Heart right ventricle (tissue), 16 donors: ENCODE measurements at places on chromosomes 7 and 10. TPM values are rescaled to one million over a fixed set of nuclear protein-coding genes. Genes with fewer than 3 reads are reported as not detected.

DNA sequence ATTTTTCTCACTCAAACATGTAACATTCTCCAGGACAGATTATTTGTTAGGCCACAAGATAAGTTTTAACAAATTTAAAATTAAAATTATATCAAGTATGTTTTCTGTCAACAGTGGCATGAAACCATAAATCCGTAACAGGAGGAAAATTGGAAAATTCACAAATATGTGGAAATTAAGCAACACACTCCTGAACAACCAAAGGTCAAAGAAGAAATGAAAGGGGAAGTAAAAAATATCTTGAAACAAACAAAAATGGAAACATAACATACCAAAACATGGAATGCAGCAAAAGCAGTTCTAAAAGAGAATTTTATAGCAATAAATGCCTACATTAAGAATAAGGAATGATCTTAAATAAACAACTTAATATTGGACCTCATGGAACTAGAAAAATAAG is 147.3 kb downstream of the ZEB1 start:
- no peak for DNase-seq

LDB3 gene
- total RNA-seq: 1,643 TPM

- DNase-seq: peak; percentile 27
Measured at GRCh38 chr10:317271-317769, 182.1 kb downstream of the ZMYND11 start.

- DNase-seq: no peak
Measured at GRCh38 chr10:95388539-95388938, 97.7 kb upstream of the PDLIM1 start.

DNA sequence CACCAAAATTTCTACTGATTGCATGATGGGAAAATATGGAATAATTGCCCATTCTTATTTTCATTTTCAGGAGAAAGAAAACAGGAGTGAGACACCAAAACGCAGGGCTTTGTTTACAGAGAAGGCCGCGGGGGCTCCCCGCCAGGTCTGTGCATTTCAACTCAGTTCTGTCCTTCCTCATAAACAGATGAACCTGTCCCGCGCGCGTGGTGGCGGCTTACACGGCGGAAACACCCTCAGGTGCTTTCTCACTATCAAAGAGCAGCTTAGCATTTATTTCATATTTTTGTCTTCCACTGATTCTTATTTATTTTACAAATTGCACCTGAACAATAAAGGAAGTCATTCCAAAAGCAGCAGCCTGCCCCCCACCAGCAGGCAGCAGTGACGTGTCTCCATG is 579.4 kb downstream of the PTPRN2 start:
- no peak for DNase-seq

- no peak for DNase-seq
Measured at GRCh38 chr10:33735464-33735923, 401.0 kb upstream of the NRP1 start.

TSPAN33 gene
- 8.0 TPM for total RNA-seq

ANXA8L1 gene
- not detected for total RNA-seq

SLC13A1 gene
- not detected for total RNA-seq

LRIT1 gene
- 0.17 TPM for total RNA-seq

GRCh38 chr7:135274495-135275268 is 41.0 kb downstream of the STRA8 start:
- peak; percentile 31 for DNase-seq

CAMK2B gene
- total RNA-seq: 133 TPM

- no peak for DNase-seq
Measured at GRCh38 chr7:149732111-149732561, 41.3 kb downstream of the ZNF467 start.

DNA sequence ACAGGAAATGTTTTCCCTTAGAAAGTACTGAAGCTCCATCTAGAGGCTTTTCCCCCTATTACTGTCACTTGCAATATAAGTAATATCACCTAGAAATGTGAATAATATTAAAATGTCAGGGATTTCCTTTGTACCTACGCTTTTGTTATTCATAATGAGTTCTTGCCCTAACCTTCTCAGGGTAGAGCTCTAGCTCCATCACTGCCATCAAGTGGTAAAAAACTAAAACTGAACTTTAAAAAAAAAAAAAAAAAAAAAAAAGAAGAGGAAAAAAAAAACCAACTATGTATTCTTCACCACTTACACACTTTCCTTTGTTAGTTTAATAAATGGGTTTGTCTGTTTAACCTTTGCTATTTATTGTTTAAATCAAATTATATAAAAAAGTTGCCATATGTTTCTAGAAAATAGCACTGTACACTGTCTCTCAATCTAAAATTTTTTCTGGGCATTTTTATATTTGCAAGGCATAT is 49.9 kb downstream of the DNAJC1 start:
- DNase-seq: no peak

- DNase-seq: no peak
Measured at GRCh38 chr10:72503241-72503640, 122.6 kb downstream of the MICU1 start.

DNA sequence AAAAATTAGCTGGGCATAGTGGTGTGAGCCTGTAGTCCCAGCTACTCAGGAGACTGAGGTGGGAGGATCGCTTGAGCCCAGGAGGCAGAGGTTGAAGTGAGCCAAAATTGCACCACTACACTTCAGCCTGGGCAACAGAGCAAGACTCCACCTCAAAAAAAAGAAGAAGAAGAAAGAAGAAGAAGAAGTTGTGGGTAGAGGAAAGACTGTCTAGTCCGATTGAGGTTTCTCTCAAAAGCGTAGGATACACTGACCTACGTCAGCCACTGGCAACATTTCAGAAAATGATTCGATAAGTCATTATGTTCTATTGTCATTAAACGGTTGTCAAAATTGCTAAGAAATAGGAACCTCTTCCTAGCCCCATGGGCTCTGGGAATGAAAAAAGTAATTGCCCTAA is 22.3 kb upstream of the RHBDD2 start:
- no peak for DNase-seq

DNA sequence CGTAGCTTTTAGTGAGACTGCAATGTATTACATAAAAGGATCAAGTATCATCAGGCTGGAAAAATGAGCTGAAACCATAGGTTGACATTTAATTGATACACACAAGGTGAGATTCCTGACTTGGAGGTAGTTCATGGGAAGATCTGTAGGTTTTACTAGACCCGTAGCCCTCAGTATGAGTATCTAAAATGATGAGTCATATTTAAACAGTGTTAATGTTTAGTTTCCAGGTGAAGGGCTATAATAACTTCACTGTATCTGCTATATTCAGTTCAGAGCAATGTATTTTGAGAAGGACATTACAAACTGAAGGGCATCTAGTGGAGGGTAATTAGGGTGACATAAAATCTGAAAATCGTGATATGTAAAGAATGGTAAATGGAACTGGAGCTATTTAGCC is 35.0 kb downstream of the ENTPD1 start:
- DNase-seq: no peak

DNA sequence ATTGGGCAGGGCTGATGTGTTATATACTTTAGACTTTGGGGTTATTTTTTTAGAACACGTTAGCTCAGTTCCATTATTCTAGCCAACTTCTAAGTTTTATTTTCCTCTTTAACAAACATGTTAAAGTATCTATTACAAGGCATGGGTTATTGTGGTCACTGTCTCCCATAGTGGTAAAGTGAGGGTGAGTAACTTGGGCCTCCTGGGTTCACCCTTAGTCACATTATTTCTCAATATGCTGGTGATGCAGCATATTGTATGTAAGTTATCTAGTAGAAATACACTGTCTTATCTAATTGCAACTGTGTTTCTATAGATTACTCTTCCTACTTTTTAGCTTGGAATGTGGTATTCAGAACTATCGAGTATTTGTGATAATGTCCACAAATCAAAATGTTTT is 65.9 kb downstream of the BBS9 start:
- no peak for DNase-seq

PHYHIPL gene
- not detected for total RNA-seq

DNA sequence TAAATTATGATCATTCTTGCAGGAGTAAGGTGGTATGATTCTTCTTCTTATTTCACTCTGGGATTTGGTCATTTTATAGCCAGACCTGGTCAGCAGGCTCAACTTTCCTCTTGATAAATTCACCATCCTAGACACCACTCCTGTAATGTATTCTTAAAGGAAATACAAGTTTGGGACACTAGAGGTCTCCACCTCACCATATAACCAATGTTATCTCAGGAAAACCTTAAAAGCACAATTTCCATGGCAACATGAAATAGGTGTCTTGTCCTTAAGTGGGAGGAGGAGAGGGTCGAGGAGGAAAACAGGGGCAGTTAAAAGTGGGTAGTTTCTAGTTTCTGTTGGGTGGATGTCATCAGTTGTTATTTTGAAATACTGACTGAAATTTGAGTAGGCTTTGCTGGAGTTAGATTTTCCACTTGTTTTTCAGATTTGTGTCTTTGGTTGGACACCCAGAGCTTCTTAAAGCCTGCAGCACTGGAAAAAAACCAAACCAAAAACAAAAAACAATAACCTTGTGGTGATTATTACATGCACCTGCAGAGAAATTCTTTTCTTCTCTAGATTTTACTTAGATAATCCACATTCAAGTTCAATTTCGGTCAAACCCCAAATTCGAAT is 163.1 kb downstream of the PRKCQ start:
- DNase-seq: no peak

DNA sequence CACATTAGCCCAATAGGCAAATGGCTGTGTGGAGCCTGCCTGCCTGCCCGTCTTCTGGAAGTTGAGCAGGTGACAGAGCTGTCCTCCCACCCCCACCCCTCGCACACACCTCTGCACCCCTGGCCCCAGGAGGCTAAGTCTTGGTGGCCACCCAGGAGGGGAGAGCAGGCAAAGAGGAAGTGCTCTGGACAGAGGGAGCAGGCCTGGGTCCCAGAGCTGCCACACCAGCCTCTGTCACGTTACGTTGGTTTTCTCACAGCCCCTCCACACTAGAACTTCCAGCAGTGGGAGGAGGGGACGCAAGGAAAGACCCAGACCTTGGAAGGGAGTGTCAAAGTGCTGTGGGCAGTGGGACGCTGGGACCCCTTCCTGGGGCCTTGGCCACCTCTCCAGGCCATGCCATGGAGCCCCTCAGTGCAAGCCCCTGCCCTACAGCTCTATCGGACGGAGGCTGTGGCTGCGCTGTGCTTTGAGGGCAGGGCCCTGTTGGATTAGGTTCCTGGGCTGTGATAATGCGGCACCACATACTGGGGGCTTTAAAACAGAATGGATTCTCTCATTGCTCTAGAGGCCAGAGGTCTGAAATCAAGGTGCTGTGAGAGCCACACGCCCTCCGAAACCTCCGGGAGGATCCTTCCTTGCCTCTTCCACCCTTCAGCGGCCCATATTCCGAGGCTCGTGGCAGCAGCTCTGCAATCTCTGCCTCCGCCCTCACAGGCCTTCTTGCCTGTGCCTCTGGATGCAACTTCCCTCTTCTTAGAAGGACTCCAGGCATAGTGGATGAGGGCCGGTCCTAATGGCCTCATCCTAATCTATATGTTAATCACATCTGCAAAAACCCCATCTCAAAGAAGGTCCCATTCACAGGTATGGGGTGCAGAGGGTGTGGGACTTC is 9.9 kb downstream of the PRKAG2 start:
- DNase-seq: no peak

DNA sequence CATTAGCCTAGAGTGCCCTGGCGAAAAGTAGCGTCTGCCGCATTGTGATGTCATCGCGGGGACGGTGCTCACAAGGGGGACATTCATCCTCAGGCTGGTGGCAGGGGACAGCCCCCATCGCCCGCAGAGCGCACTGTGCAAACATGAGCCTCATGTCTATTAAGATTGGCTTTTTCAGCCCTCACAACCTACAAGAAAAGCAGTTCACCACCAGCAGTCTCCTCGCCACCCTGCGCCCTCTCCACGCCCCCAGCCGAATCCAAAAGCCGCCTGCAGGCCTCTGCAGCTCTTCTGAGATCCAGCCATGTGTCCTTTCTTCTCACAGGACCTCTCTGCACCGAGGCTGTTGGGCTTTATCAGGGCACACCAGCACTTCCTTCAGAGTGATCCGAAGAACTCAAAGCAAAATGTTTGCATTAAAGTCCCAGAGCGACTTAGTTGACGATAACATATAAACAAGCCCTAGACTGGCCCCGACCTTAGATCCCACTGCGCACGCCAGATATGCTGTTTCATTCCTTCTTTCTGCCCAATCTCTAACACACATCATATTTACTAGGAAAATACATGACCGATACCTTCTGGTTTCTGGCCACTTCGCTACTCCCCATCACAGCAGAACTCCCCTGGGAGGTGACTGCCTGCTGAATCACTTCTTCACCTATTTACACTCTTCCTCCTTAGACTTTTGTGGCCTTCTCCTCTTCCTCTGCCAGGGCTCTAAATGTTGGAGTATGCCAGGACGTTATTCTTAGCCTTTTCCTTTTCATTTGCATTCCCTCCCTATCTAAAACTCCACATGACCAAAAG is 206.0 kb upstream of the SH2B2 start:
- no peak for DNase-seq

RELN gene
- total RNA-seq: 1.00 TPM

DNA sequence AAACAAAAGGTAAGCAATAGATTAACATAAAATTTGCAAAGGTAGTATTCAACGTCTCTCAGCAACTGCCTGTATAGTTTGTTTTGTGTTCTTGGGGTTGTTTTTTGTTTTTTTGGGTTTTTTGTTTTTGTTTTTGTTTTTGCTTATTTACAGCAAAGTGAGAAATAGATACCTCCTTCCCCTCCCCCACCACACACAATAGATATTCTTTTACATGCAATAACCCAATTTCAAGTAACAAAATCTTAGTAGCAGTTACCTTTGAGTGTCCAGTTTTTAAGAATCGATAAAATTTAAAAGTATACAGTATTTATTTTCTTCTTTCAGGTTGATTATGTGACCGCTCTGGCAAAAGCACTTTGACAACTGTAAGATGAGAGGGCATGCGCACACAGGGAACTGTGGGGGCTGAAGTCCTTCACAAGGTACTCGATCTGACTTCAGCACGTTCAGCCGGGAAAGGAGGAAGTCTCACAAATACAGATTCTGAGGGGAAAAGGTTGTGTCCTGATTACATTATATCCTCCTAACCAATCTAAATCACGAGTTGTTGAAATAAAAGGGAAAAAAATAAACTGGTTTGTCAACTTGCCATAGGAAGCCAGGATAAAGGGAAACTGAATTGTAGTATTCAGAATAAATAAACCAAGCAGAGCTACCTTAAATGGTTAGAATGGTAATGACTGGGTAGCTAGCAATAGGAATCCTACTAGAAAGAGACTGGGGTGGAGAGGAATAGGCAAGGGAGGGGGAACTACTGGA is 47.8 kb downstream of the CPEB3 start:
- DNase-seq: peak; percentile 36

- DNase-seq: no peak
Measured at GRCh38 chr10:55398497-55398882, 597.5 kb upstream of the PCDH15 start.

C1GALT1 gene
- 14.8 TPM for total RNA-seq

HMX2 gene
- total RNA-seq: not detected

GRCh38 chr10:13683017-13683416 is 96.3 kb downstream of the PRPF18 start:
- DNase-seq: no peak

DNA sequence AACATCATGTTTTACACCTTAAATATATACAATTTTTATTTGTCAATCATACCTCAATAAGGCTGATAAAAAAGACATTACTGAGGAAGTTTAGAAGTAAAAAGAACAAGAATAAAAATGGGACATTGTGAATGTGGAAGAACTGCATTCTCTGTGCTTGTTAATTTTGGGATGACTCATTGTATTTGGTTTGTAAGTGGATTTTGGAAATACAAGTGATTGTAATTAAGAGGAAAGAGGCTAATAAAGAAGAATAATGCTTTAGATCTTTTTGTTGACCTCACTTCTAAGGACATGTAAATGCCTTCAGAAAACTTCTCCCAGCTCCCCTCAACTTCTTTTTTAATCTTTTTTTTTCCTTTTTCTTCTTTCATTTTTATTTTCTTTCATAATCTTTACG is 76.0 kb downstream of the HGF start:
- no peak for DNase-seq

- no peak for DNase-seq
Measured at GRCh38 chr10:99917963-99918825, 91.6 kb downstream of the DNMBP start.

CYP26A1 gene
- total RNA-seq: not detected

TRPV5 gene
- total RNA-seq: not detected

LIPM gene
- total RNA-seq: not detected
